ENCODE measurements at places on chromosomes 7 and 10. TPM values are rescaled to one million over a fixed set of nuclear protein-coding genes. Genes with fewer than 3 reads are reported as not detected.

DNA sequence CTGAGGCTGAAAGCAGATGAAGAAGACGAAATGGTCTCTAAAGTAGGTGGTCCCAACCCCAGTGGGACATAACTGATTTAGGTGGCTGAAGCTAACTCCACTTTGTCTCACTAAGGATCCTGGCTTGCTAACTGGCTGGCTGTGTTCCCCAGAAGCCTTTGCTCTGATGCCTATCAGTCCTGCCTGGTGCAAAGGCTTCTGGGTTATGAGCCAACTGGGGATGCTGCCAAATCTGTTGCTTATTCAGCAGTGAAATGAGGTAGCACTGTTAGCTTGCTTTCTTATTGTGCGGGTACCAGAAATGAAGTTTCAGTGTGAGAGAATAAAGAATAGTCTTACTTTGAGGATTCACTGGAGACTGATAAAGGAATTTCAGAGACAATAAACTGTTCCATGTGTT is 18.1 kb downstream of the PRKG1 start:
- H3K4me3 ChIP-seq = no peak overlapping the region
- no peaks in the 10 kb centered on the region for H3K27me3 ChIP-seq

- no peaks in the 10 kb centered on the region for H3K27me3 ChIP-seq
- H3K4me3 ChIP-seq = no peak overlapping the region
- H3K36me3 ChIP-seq = no peaks in the 10 kb centered on the region
- no peaks in the 10 kb centered on the region for H3K4me1 ChIP-seq
- no peak overlapping the region for H3K27ac ChIP-seq
These were observed 51.4 kb downstream of the ITGB1 start for GRCh38 chr10:32906595-32906994.

DNA sequence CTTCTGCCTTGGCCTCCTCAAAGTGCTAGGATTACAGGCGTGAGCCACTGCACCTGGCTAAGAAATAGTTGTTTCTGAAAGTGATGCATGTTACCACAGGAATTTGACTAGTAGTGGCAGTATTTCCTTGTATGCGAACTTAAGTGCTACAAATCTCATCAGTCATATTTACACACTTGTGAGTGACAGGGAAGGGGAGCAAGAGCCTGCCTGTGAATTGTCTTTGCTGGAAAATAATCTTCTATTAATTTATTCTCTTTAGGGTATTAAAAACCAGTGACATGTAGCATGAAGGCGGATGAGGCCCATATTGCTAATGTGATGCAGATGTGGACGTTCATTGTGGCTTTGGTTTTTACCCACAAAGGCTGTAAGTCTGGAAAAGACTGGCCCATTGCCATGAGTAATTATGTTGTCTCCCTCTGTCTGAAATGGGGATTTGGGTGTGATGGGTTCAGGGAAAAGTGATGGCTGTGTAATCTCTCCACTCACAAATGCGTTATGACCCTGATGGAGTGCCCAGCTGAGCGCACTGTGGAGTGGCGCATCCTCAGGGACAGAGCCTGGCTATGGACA is 97.6 kb downstream of the CCNY start:
- no peak for DNase-seq
- H3K27me3 ChIP-seq = no peaks in the 10 kb centered on the region
- no peaks in the 10 kb centered on the region for H3K36me3 ChIP-seq
- H3K4me3 ChIP-seq = no peak overlapping the region
- H3K27ac ChIP-seq = no peak overlapping the region

GRCh38 chr10:92972886-92973285 is 87.7 kb upstream of the CYP26C1 start:
- H3K27me3 ChIP-seq = no peaks in the 10 kb centered on the region
- H3K36me3 ChIP-seq = no peaks in the 10 kb centered on the region
- H3K4me3 ChIP-seq = no peak overlapping the region

ARL3 gene
- total RNA-seq = 8.0 TPM

FAM185A gene
- 15.2 TPM for total RNA-seq

DNA sequence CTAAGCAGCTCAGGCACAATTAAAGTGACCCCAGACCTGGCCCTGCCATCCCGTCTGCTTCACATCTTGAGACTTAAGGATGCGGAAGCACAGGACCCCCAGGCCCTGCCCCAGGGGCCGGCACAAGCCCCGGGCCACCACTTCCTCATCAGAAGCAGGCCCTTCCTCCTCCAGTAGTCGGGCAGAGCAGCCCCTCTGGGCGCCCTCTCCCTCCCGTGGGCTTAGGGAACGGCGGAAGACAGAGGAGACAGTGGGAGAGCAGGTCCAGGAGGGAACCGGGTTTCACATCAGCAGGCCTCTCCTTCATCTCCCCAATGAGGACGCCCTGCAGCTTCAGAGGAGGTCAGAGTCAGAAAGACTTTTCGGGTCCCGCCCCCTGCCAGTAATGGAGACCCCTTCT is 135.7 kb upstream of the PPIF start:
- no peak overlapping the region for H3K4me3 ChIP-seq
- no peak overlapping the region for H3K27ac ChIP-seq
- peaks cover 10% of the 10 kb centered on the region for H3K36me3 ChIP-seq
- no peak for DNase-seq
- no peaks in the 10 kb centered on the region for H3K4me1 ChIP-seq
- H3K27me3 ChIP-seq = no peaks in the 10 kb centered on the region

NT5C2 gene
- total RNA-seq = 88.4 TPM

DNA sequence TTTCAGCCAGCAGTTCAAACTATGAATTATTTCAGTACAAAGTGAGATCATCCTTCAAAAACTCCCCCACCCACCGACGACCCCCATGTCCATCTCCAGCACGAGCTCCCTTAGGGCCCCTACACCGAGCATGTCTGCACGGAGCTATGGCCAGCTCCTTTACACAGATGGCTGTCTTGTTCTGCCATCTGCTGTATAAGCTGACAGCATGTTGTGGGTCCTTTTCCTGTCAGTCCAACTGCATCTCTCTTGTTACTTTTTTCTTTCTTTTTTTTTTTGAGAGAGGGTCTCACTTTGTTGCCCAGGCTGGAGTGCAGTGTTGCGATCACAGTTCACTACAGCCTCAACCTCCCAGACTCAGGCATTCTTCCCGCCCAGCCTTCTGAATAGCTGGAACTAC is 21.6 kb downstream of the NPC1L1 start:
- H3K4me3 ChIP-seq = no peak overlapping the region
- DNase-seq = no peak
- H3K27me3 ChIP-seq = no peaks in the 10 kb centered on the region
- no peaks in the 10 kb centered on the region for H3K4me1 ChIP-seq

DNA sequence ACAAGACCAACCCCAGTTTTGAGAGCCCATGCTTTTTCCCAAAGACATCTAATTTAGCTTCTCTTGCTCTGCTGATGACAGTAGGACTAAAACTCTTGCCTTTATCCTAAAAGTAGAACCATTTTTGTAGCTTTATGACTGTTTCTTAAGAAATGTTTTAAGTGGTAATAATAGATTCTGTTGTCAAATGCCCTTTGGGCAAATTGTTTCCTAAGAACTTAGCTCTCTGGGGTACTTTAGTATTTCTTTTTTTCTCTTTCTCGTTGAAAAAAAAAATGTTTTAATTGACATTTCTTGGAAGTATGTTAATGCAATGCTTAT is 157.4 kb downstream of the ARID5B start:
- H3K4me3 ChIP-seq = no peak overlapping the region
- H3K4me1 ChIP-seq = no peaks in the 10 kb centered on the region
- no peaks in the 10 kb centered on the region for H3K36me3 ChIP-seq
- peak overlapping the region; percentile 2 for H3K27ac ChIP-seq
- no peak for DNase-seq

DNA sequence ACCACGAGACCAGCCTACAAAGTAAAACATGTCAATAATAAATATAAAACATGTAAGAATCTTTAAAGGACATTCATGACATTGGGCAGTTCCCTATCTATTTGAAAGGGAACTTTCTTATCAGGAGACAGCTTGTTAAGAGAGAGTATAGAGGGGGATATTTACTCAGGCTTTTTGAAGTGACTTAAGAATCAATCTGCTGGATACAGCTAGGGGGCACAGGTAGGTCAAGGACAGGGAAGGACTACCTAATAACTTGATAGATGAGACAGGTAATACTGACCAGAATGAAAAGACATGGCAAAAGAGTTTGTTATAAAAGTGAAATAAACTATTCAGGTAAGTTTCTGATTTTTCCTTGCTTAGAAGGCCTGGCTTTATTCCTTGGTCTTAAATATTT is 21.8 kb upstream of the LRRD1 start:
- H3K27ac ChIP-seq = no peak overlapping the region
- no peak for DNase-seq
- no peak overlapping the region for H3K4me3 ChIP-seq
- H3K4me1 ChIP-seq = no peaks in the 10 kb centered on the region

TMEM209 gene
- total RNA-seq = 21.5 TPM

SEC61G gene
- 473 TPM for total RNA-seq

- no peaks in the 10 kb centered on the region for H3K36me3 ChIP-seq
- H3K4me1 ChIP-seq = no peaks in the 10 kb centered on the region
- H3K27ac ChIP-seq = no peak overlapping the region
These were observed 2.2 kb upstream of the LGI1 start for GRCh38 chr10:93755443-93756116.

- no peaks in the 10 kb centered on the region for H3K4me1 ChIP-seq
- H3K27ac ChIP-seq = no peak overlapping the region
- no peaks in the 10 kb centered on the region for H3K27me3 ChIP-seq
These were observed 41.4 kb downstream of the NEURL1 start for GRCh38 chr10:103534621-103535498.

DNA sequence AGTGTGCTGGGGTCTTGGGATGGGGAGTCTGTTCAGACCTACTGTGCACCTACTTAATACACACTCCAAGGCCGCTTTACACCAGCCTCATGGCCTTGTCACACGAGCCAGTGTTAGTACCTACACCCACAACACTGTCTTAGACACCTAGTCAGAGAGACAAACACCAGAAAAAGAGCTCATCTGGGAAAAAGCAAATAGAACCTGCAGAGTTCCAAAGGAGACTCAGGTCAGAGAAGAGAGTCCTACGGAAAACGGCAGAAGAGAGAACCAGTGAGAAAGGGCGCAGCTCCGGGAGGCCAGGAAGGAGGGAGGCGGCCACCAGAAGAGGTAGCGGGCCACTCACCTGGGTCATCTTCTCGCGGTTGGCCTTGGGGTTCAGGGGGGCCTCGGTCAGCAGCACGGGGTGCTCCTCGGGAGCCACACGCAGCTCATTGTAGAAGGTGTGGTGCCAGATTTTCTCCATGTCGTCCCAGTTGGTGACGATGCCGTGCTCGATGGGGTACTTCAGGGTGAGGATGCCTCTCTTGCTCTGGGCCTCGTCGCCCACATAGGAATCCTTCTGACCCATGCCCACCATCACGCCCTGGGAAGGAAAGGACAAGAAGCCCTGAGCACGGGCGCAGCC is 105.3 kb upstream of the TNRC18 start:
- peak overlapping the region; percentile 99 for H3K4me3 ChIP-seq
- no peak for DNase-seq
- peaks cover 17% of the 10 kb centered on the region for H3K4me1 ChIP-seq
- H3K36me3 ChIP-seq = peaks cover 18% of the 10 kb centered on the region
- peak overlapping the region; percentile 100 for H3K27ac ChIP-seq

DNA sequence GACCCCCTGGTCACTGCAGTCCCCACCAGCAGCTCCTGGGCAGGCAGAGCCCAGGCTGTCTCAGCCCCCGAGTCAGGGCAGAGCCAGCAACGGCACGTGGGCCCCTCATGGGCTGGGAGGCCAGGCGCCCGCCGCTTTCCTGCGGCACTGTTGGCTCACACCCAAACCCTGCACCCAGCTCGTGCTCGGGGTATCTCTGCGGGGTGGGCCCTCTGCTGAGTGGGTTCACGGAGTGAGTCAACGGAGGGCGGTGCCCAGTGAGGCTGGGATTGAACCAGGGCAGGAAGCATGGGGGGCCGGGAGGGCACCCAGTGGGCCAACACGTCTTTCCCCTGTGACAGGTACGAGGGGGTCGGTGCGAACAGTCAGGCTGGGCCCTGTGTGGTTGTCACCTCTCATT is 28.9 kb downstream of the ADAP1 start:
- no peak overlapping the region for H3K27ac ChIP-seq
- no peaks in the 10 kb centered on the region for H3K27me3 ChIP-seq
- no peaks in the 10 kb centered on the region for H3K36me3 ChIP-seq
- DNase-seq = no peak
- no peak overlapping the region for H3K4me3 ChIP-seq

- H3K27ac ChIP-seq = no peak within 1 kb of the TSS
- peak within 1 kb of the TSS; percentile 20 for H3K4me3 ChIP-seq
- no peak for DNase-seq
- H3K36me3 ChIP-seq = no peaks in the 10 kb centered on the region
These were observed at the start of gene ADAMTS14 for GRCh38 chr10:70672165-70673042. TSS of gene ADAMTS14 (plus strand) at chr10:70672506. CDS start at chr10:70672803, 297 bp downstream.

DNA sequence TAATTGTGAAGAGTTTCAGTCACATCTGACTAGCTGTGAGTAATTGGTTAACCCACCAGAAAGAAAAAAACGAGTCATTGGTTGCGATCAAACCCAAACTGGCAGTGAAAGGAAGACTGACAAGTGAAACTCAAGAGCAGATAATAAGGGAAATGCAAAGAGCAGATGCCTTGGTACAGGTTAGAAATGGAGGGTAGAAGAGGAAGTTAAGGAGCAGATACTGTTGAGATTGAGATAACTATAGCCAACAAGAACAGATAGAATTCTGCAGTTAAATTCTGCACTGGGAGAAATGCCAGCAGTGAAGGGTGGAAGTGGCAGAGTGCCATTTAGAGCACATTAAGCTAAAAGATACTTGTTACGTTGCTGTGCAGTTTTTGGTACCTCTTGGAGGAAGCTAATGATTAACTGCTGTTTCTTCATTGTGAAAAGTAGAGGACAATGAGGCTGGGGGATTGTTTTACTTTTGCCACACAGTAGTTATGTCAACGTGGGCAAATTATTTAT is 65.8 kb downstream of the CDK13 start:
- DNase-seq = peak; percentile 23
- H3K27me3 ChIP-seq = no peaks in the 10 kb centered on the region
- H3K36me3 ChIP-seq = no peaks in the 10 kb centered on the region
- no peaks in the 10 kb centered on the region for H3K4me1 ChIP-seq
- H3K27ac ChIP-seq = no peak overlapping the region

PRPS1L1 gene
- 2.7 TPM for total RNA-seq

- no peak for DNase-seq
- H3K4me3 ChIP-seq = no peak overlapping the region
These were observed 110.9 kb downstream of the SGMS1 start for GRCh38 chr10:50512743-50513416.

MOGAT3 gene
- total RNA-seq = not detected

AKR1C8 gene
- not detected for total RNA-seq

DNA sequence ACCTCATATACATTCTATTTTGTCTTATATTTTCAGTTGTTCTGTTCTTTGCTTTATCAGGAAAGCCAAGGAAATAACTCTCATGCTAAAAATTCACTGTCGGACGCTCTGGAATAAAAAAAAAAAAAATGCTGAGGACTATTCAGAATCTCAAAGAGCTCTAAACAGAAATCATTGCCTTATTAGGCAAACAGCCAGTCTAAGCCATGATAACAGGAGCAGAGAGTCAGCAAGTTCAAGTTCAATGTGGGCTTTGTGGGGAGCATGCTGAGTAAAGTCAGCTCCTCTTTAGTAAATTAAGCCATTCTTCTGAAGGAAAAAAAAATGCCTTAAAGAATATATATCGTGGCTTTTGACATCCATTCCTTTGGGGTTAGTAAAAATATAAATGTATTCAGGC is 13.6 kb upstream of the FAM13C start:
- H3K36me3 ChIP-seq = no peaks in the 10 kb centered on the region
- no peaks in the 10 kb centered on the region for H3K4me1 ChIP-seq
- no peak overlapping the region for H3K4me3 ChIP-seq
- DNase-seq = no peak

Data from prostate gland (tissue), 2 donors.